ENCODE measurements at places on chromosomes 6 and 20.

DNA sequence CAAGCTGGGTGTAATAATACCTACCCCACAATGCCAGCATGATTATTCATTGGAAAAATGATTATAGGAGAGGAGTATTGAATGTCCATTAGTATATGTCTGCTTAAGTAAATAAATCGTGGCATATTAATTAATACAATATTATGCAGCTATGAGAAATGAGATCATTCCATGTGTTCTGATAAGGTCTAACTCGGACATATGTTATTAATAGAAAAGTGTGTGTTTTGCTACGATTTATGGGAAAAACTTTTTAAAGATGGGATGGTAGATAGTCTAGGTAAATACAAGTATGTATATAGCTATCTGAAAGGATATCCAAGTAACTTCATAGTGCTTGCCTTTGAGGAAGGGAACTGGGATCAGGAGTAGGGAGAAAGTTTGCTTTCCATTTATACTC is 61.5 kb upstream of the CDKAL1 start:
- DNase-seq: no peak
- no peak overlapping the region for H3K27ac ChIP-seq
- H3K36me3 ChIP-seq: peaks cover 25% of the 10 kb centered on the region
- H3K4me1 ChIP-seq: peaks cover 22% of the 10 kb centered on the region

DNA sequence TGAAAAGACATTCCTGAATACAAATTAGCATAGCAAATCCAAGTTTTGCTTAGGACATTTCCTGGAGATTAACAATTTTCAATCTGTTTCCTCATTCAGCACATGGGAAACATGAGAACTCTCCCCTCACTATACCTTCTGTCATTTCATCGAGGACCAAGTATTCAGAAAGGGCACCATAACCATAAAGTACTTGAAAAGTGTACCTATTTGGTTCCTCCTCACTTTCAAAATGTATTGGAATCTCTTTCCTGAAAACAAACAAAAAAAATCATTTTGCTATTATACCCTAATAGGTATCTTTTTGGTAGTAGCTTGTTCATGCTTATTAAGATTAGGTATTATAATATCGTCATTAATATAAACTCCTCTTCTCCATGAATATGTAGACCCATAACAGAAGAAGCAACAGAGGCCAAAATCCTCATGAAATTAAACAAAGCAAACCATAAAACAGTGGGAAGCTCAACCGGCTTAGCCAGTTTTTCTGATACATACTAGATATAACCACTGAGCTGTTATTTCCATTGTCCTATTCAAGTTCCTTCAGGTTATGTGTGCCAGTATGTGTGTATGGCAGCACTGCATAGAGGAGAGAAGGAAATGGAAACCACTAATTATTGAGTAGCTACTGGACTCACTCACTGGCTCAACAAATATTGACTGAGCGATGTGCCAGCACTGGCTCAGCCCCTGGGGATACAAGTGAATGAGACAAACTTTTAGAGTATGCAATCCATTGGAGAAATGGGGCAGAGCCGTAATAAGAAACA is 274.0 kb downstream of the MAFB start:
- H3K27ac ChIP-seq: no peak overlapping the region
- no peaks in the 10 kb centered on the region for H3K4me1 ChIP-seq
- H3K4me3 ChIP-seq: no peak overlapping the region
- no peak for DNase-seq
- H3K27me3 ChIP-seq: peaks cover 25% of the 10 kb centered on the region

DNA sequence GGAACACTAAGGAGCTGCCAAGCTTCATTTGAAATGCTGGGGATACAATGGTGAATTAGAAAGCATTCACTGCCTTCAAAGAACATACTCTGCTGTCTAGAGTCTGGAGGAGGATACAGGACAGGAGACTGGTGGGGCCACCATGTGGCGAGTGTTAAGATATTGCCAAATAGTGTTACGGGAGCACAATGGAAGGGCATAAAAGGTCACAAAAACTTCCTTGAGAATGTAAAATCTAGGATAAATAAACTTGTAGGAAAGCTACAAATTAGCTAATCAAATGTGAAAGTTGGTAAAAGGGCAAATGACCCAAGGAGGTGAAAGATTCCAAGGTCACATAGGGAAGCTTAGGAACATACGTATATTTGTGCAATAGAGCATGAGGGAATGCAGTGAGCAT is 271.7 kb downstream of the RFPL4B start:
- DNase-seq: no peak
- H3K36me3 ChIP-seq: no peaks in the 10 kb centered on the region
- H3K4me1 ChIP-seq: no peaks in the 10 kb centered on the region
- no peaks in the 10 kb centered on the region for H3K27me3 ChIP-seq
- H3K4me3 ChIP-seq: no peak overlapping the region

DNA sequence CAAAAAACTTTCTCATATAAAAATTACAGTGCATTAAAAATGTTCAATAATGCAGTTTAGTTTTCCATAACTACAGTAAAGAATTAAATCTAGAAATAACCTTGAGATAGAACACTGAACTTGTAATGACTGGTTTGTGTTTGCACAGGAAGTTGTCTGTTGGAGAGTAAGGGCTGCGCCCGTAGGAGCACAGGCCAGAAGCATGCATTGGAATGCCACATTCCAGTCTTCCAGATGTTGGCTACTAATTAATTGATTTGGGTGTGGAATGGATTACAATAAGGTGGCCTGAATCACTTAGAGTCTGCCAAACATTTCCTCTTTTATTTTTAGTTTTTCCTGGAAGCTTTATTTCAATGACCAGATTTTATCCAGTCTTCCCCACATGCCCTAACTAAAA is 582.6 kb upstream of the MMS22L start:
- no peak overlapping the region for H3K27ac ChIP-seq
- no peak overlapping the region for H3K4me3 ChIP-seq
- DNase-seq: no peak
- H3K36me3 ChIP-seq: no peaks in the 10 kb centered on the region
- H3K27me3 ChIP-seq: no peaks in the 10 kb centered on the region
- H3K4me1 ChIP-seq: no peaks in the 10 kb centered on the region

GRCh38 chr20:14477125-14477524 is 139.7 kb upstream of the FLRT3 start:
- no peak overlapping the region for H3K4me3 ChIP-seq
- no peak overlapping the region for H3K27ac ChIP-seq
- H3K36me3 ChIP-seq: no peaks in the 10 kb centered on the region
- DNase-seq: no peak

- H3K4me3 ChIP-seq: no peak overlapping the region
- no peak overlapping the region for H3K27ac ChIP-seq
- H3K27me3 ChIP-seq: no peaks in the 10 kb centered on the region
- no peak for DNase-seq
- no peaks in the 10 kb centered on the region for H3K4me1 ChIP-seq
These were observed 48.1 kb upstream of the SMLR1 start for GRCh38 chr6:130778946-130779657.

DNA sequence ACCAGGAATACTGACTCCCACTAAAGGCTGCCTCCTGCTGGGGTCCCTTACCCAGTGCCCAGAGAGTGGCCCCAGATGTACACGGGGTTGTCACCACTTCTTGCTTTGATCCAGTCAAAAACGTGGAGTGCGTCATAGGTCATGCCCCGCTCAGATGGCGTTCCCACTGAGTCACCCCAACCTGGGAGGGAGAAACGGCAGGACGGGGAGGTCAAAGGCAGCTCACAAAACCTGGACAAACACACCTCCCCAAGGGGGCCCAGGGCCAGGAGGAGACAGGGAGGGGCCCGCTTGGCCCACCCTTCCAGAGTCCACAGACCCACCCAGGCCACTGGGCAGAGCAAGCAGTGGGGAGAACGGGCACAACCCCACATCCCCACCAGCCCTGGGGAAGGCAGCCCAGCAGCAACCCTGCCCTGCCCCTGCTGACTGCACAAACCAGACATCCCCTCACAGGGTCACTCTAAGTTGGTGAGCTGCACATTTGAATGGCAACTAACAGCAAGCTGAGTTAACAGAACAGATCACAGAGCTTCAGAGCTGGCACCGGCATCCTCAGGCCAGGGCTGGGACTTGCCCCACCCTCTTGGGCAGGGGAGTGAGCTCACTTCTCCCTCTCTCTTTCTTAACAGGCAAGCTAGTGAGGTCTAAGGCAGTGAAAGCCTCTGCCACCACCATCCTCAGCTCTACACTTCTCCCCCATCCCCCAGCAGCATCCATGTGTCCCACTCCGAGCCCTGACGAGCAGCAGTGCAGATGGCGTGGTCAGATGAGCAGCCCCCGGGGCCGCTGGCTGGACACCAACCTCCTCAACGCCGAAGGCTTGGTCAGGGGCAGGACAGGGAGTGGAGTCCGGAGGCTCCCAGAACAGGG is 61.7 kb downstream of the PYGB start:
- peak overlapping the region; percentile 92 for H3K27ac ChIP-seq
- H3K27me3 ChIP-seq: no peaks in the 10 kb centered on the region
- H3K36me3 ChIP-seq: peaks cover 14% of the 10 kb centered on the region
- peak; percentile 66 for DNase-seq
- peaks cover 25% of the 10 kb centered on the region for H3K4me1 ChIP-seq

DNA sequence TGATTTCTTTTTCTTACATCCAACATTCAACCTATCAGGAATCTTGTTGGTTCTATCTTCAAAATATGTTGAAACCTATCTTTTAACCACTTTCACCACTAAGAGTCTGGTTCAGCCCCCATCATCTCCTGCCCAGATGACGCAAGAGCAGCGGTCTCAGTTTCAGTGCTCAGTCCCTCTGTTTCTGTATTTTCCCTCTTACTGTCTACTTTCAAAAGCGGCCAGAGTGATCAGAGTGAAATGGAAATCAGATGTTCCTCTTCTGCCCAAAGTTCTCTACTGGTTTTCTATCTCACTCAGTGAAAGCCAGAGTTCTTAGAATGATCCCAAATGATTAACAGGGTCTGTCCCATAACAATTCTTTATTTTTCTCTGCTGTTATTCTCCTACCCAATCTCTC is 147.9 kb upstream of the PDE7B start:
- peaks cover 13% of the 10 kb centered on the region for H3K4me1 ChIP-seq
- no peak overlapping the region for H3K4me3 ChIP-seq
- no peaks in the 10 kb centered on the region for H3K36me3 ChIP-seq
- H3K27me3 ChIP-seq: no peaks in the 10 kb centered on the region

GRCh38 chr20:48295966-48296421 is 510.7 kb upstream of the SULF2 start:
- no peak overlapping the region for H3K4me3 ChIP-seq
- H3K27me3 ChIP-seq: no peaks in the 10 kb centered on the region
- H3K4me1 ChIP-seq: no peaks in the 10 kb centered on the region

GRCh38 chr20:1150218-1150617 is 31.8 kb downstream of the PSMF1 start:
- H3K27ac ChIP-seq: no peak overlapping the region
- H3K36me3 ChIP-seq: peaks cover 65% of the 10 kb centered on the region
- no peaks in the 10 kb centered on the region for H3K4me1 ChIP-seq
- no peaks in the 10 kb centered on the region for H3K27me3 ChIP-seq
- no peak for DNase-seq

GRCh38 chr6:130900913-130901312 is 73.7 kb downstream of the SMLR1 start:
- DNase-seq: no peak
- no peaks in the 10 kb centered on the region for H3K4me1 ChIP-seq
- no peak overlapping the region for H3K27ac ChIP-seq
- no peaks in the 10 kb centered on the region for H3K27me3 ChIP-seq
- H3K36me3 ChIP-seq: no peaks in the 10 kb centered on the region

DNA sequence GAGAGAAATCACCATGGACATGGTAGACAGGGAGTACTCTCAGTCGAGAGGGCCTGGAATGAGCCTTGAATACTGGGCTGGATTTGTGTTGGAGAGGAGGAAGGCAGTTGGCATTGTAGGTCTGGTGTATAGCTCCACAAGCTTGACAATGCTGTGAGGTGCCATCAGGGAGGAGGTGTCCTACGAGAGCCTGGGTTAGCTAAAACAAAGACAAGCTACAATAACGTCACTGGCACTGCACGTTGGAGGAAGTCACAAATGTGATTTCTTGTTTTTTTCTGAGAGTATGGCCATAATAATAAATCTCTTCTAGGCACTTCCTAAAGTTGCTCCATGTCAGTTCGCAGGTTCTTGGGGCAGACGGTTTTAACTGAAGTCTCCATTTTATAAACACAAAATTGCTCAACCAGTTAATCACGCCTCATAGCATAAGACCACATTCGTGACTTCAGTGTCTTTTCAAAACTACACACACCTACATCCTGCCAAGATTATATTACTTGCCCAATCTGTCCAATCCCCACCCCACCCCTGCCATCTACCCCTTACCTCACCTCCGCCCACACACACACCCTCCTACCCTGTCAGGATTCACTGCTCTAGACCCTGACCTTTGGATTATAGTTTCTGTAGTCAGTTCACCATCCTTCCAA is 4.4 kb upstream of the HLA-DMB start:
- peaks cover 95% of the 10 kb centered on the region for H3K4me1 ChIP-seq
- peak overlapping the region; percentile 92 for H3K27ac ChIP-seq
- peak; percentile 92 for DNase-seq
- H3K4me3 ChIP-seq: no peak overlapping the region
- H3K27me3 ChIP-seq: no peaks in the 10 kb centered on the region

DNA sequence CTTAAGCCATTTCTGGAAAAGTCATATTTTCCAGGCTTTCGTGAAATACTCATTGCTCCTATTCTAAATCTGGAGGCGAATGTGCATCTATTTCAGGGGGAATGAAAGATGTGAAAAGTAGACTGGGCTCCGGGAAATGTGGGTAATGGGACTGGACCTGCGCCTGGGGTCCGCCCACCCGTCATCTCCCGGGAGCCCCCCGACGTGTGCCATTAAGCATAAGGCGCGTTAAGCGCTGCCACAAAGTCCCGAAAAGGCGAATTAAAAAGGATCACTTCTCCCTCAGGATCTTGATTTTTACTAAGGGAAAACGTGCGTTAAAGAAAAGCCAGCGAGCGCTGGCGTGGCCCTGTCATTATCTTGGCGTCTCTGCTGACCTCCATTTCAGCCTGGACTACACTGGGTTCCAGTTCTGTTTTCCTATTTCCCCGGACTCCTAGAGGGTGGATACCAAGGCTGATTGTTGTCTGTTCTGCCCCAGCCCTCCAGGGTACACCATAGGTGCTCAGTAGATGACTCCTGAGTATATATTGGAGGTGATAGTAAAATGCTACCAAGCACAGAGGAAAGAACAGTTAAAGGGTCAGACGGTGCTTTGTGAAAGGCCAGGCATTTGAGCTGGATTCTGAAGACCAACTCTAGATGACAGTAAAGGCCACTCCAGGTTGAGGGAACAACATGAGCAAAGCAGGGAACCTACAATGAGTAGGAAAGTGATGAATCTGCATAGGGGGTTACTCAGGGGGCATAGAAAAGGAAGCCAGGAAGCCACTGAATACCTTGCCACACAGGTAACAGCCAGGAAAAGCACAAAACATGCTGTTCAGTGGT is 89.2 kb upstream of the ARID1B start:
- no peaks in the 10 kb centered on the region for H3K36me3 ChIP-seq
- DNase-seq: no peak
- no peaks in the 10 kb centered on the region for H3K27me3 ChIP-seq
- peak overlapping the region; percentile 86 for H3K4me3 ChIP-seq

- H3K27me3 ChIP-seq: no peaks in the 10 kb centered on the region
- H3K36me3 ChIP-seq: no peaks in the 10 kb centered on the region
- peak overlapping the region; percentile 27 for H3K4me3 ChIP-seq
- peak; percentile 28 for DNase-seq
- peak overlapping the region; percentile 67 for H3K27ac ChIP-seq
- H3K4me1 ChIP-seq: peaks cover 33% of the 10 kb centered on the region
These were observed 81.9 kb downstream of the PLCB1 start for GRCh38 chr20:8213831-8214587.
